ENCODE measurements at places on chromosomes 7 and 10.

- no peak for DNase-seq
Observed at GRCh38 chr7:156423876-156424275, 216.7 kb upstream of the RNF32 start.

DNA sequence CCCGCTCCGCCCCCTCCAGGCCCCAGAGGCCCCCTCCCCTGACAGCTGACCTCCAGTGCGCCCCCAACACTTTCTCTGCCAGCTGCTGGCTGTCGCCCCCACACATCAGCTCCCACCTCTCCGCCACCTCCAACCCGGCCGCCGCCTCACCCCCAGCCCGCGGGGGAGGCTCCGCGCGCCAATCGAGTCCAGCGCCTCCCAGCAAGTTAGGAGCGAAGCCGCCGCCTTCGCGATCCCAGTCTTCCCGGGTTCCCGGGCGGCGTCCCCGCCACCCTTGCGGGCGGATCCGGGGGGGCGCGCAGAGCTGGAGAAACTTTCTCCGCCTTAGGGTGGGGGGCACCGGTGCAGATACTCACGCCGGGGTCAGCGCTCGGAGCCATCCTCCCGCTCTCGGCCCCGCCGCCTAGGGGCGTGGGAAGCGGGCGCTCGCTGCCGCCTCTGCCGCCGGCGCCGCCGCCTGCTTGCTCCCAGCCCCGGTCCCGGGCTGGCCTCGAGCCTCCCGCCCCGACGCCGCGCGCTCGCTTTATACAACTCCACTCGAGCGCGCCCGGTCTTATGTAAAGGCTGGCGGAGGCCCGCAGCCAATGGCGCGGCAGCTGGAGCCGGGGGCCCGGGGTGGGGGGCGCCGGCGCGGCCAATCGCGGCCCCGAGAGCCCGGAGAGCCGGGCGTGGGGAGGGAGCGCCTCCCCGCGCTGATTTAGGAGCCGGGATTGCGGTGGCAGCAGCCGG is at the start of gene CRTAC1:
CRTAC1 (minus strand) TSS at position 529 of the 729 bp plus-strand sequence; CDS start at position 380, 149 bp downstream.
- no peak for DNase-seq

DNA sequence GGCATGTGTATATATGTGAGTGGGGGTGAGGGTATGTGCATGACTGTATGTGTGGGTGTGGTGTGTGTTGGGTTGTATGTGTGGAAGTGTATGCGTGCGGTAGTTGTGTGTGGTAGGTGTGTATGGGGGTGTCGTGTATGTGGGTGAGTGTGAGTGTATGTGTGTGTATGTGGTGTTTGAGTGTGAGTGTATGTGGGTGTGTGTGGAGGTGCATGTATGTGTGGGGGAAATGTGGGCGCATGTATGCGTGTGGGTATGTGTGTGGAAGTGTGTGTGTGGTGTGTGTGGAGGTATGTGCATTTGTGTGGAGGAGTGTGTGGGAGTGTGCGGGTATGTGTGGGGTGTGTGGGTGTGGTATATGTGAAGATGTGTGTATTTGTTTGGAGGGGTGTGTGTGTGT is 269.5 kb downstream of the GPR158 start:
- no peak for DNase-seq

GRCh38 chr7:229184-229964 is 37.0 kb downstream of the FAM20C start:
- DNase-seq = no peak

DNA sequence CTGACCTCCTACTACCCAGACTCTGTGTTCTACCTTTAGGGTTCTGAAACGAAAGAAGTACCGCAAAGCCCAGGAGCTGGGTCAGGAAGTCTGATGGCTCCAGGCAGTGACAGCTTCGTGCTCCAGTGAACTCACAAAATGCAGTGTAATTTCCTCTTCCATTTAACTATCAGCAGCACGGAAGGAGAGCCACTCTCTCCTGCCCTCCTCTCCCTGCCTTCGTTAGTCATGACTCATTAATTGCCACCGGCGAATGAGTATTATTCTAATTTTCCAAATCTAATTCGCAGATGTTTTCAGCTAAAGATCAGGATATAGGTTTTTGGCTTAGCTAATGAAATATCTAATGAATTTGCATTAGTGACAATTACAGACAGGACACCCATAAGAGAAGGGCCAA is 1262.0 kb downstream of the TYW1 start:
- no peak for DNase-seq

All from stimulated activated CD8-positive, alpha-beta memory T cell treated with anti-CD3 and anti-CD28 coated beads, Interleukin-7, amount 100 ng/mL, for 1 hour (primary cell).